Neural progenitor cell (in vitro differentiated cells): ENCODE measurements at places on chromosomes 5 and 9. TPM values are rescaled to one million over a fixed set of nuclear protein-coding genes. Genes with fewer than 3 reads are reported as not detected.

GRCh38 chr5:73232266-73233041 is 59.5 kb downstream of the TMEM174 start:
- peaks cover 37% of the 10 kb centered on the region for H3K4me1 ChIP-seq
- DNase-seq, result peak; percentile 64
- H3K36me3 ChIP-seq, result no peaks in the 10 kb centered on the region
- peak overlapping the region; percentile 3 for H3K4me3 ChIP-seq
- H3K27ac ChIP-seq, result no peak overlapping the region
- peaks cover 99% of the 10 kb centered on the region for H3K27me3 ChIP-seq

DNA sequence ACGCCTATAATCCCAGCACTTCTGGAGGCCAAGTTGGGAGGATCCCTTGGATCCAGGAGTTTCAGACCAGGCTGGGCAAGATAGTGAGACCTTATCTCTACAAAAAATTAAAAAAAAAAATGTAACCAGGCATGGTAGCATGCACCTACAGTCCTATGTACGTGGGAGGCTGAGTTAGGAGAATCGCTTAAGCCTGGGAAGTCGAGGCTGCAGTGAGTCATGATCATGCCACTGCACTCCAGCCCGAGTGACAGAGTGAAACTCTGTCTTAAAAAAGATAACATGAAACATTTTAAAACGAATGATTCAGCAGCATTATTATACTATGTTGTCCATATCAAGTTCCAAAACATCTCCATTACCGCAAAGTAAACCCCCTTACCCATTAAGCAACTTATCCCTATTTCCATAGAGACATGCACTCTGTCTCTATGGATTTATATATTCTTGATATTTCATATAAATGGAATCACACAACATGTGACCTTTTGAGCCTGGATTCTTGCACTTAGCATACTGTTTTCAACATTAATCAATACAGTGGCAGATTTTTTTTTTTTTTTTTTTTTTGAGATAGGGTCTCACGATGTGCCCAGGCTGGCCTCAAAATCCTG is 56.9 kb upstream of the MTMR12 start:
- no peaks in the 10 kb centered on the region for H3K4me1 ChIP-seq
- no peak overlapping the region for H3K4me3 ChIP-seq
- peaks cover 17% of the 10 kb centered on the region for H3K36me3 ChIP-seq
- no peaks in the 10 kb centered on the region for H3K27me3 ChIP-seq
- DNase-seq, result no peak
- H3K27ac ChIP-seq, result no peak overlapping the region

- H3K4me1 ChIP-seq, result no peaks in the 10 kb centered on the region
- H3K36me3 ChIP-seq, result no peaks in the 10 kb centered on the region
- H3K27me3 ChIP-seq, result no peaks in the 10 kb centered on the region
Observed at GRCh38 chr5:119037496-119038215, 33.2 kb upstream of the DMXL1 start.

- no peak overlapping the region for H3K4me3 ChIP-seq
- peaks cover 34% of the 10 kb centered on the region for H3K4me1 ChIP-seq
- H3K36me3 ChIP-seq, result no peaks in the 10 kb centered on the region
- no peak for DNase-seq
Observed at GRCh38 chr9:99040911-99041582, 63.9 kb upstream of the TGFBR1 start.

Gene TLR4
- total RNA-seq, result 0.22 and 0.24 TPM in 2 replicates

Gene DMRT2
- not detected in 2 replicates for total RNA-seq
